ENCODE measurements at places on chromosomes 16 and 17.
A peak's percentile ranks its signal among the peaks of the same experiment; 100 is the strongest.

DNA sequence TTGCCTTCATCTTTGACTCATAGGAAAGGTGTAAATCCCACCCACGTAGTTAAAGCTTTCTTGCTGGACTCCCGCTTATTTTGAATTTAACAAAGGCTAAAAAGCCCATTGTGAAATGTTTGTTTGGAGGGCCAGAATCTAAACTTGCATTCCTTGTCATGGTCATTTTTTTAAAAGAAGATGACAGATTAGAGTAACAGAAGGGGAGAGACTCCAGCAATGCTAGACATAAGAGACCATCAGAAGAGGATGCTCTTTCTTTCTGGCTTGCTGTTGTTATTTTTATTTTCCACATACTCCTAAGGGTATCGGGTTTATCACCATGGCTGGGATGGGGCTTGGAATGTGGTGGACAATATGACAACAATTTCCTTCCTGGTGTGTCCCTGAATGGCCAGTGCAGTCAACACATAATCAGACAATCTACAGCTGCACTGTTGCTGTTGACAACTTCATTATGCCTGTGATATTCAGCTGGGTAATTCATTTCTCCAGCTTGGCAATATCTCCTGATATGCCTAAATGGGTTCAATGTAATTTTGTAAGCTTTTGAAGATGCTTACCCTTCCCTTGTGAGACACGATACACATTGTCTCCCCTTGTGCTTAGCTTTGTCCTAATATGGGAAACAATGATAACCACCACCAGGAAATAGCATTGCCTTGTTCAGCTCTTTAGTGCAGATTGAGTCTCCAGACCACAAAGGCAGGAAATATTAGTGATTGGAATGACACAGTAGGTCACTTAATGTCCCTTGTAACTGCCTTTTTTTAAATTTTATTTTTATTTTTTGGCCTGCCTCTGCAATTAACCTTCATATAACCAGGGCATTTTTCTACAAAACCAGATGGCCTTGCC lies 164.3 kb downstream of the ANKFN1 start:
- no peak for DNase-seq

DNA sequence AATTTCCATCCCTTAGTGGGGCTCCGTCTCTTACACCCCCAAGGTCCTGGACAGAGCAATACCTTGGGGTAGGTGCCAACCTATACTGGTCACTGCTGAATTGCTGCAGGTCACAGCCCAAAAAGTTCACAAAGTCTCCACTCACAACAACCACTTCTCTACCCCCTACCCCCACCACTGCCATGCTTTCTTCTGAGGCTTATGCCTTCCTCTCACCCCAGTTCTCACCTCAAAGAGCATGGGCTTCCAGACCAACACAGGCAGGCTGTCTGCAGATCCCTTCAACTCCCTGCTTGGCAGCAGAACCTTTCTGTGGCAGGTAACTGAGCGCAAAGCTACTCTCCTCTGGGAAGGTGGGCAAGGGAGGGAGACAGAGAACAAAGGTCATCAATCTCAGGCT lies 35.5 kb downstream of the C16orf78 start:
- DNase-seq: no peak

GRCh38 chr17:43528319-43528987 lies 17.7 kb downstream of the ETV4 start:
- DNase-seq: no peak

DNA sequence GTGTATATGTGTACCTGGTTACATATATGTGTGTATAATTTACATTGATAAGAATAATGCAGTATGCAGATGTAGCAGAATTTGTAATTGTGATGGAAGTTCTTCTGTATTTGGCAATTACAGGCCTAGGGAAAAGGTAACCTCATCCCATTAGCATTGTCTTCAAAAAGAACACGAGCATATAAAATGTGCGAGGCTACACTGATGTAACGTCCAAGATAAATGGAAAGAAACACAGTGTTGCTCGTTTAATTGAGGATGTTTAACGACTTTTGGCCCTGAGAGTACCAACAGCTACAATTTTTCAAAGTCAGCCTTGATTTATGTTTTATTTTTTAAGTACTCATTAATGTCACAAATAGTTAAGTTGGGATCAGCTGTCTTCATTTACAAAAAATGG lies 703.5 kb upstream of the RBFOX1 start:
- DNase-seq: no peak

GRCh38 chr17:2398655-2399571 lies 1.9 kb downstream of the MNT start:
- DNase-seq: no peak

GRCh38 chr16:79677799-79678530 lies 77.4 kb upstream of the MAF start:
- DNase-seq: no peak

DNA sequence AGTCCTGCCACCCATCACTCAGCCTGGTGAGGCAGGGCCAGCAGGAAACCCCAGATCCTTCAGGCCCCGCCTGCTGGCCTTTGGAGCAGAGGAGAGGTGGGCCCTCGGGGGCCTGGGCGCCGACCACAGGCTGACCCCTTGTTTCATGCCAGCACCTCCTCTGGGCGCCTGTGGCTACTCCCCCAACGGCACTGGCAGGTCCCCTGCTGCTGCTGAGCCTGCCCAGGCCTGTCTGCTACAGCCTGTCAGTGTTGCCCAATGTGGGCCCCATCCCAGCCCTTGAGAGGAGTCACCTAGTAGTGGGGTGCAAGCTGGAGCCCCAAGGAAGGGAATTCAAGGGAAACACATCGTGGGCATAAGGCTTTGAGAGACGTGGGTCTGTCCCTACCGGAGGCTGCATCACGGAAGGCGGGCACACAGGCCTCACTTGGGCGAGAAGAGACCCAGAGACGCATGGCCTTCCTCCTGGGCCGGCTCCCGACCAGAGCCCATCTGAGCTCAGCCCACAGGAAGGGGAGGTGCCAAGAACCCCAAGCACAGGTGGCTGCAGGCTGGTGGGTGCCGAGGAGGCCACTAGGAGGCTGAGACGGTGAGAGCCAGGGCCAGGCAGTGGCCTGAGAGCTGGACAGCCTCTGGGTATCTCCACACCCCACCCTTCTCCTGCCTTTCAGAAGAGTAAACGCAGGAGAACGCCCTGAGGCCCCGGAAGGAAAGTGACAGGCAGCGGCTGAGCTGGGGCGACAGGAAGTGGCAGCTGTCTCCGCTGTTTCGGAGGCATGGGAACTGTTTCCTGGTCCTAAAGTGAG lies 8.0 kb upstream of the FASN start:
- DNase-seq: peak; percentile 33

DNA sequence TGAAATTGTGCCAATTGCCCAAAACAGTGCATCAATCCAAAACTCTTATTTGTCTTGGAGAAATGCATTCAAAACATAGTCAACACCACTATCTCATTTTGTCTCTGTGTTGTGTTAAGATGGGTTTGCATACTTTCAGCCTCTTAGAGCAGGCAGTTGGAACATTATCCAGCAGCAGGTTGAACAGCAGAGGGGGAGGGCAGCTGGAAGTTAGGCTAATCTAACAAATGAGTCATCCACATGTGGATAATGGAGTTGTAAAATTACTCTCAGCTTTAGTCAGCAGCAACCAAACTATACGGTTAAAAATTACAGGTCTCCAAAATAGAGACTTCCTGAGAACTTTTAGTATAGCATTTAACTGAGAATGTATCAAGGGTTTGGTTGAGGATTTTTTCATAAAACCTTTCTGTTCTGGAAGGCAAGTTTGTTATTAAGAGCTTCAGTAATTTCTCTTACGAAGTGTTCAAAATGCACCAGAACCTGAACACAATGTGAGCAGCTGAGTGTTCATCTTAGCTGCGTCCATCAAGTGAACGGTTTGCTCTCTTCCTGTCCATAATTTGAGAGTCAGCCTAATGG lies 46.3 kb downstream of the PRKCA start:
- DNase-seq: no peak

DNA sequence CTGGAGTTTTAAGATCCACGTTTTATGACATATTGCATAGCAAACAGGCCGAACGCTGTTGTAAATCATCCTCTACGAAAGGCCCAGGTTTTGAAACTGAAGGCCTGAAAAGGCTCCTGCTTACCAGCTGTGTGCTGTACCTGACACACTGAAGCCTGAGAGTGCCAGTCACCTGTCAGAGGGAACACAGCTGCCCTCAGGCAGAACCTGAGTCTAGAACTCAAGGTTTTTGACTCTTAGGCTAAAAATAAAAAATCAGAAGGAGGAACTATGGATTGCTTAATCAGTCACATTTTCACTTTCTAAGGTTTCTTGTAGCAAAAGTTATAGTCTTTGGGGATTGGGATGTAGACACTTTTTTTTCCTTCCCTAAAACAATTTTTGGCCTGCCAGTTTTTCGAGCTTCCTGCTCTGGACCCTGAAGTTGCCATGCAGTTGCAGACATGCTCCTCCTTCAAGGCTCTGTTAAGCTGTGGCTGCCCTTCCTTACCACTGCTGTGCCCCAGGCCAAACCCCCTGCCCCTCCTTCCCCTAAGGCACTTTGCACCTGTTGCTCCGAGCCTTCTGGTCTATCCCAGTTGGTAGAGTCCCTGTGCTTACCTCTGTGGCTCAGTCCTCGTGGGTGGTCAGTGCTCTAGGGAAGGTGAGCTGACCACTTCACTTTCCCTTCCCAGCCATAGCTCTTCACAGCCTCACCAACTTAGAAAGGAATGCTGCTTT lies 56.6 kb downstream of the TENT4B start:
- DNase-seq: no peak

GRCh38 chr17:40374821-40375498 lies 10.4 kb upstream of the GJD3 start:
- DNase-seq: no peak

- DNase-seq: no peak
Observed at GRCh38 chr16:48834576-48834975, 224.6 kb upstream of the N4BP1 start.

GRCh38 chr16:56672761-56673536 lies 3.3 kb downstream of the MT1H start:
- DNase-seq: no peak

DNA sequence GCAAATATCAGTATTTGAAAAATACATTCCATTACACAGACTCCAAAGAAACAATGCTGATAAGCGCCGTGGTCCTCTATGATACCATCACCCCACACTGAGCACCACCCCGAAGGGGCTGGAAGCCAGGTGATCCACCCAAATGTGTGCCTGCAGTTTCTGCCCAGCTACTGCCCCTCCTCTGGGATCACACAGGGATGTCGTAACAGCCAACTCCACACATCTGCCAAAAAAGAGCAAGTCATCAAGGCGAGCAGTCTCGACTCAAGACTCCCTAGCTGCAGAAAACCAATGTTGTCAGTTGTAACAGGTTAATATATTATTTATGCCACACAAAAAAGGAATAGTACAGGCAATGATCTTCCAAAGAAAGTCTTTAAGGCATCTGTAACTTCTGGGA lies 21.0 kb downstream of the CYB5D2 start:
- no peak for DNase-seq

DNA sequence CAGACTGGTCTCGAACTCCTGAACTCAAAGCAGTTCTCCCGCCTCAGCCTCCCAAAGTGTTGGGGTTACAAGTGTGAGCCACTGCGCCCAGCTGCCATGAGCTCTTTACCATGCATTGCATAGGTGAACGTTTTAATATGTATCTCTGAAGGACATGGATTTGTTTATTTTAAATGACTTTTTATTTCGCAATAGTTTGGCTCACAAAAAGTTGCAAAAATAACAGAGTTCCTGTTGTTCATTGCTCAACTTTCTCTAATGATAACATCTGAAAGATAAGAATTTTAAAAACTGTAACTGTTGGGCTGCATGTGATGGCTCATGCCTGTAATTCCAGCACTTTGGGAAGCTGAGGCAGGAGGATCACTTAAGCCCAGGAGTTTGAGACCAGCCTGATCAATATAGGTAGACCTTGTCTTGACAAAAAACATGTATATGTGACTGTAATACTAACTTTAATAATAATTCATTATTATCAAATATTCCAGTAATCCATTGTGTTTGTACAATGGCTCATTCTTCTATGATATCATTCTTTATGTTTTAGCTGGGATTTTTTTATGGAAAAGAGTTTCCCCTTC lies 80.1 kb downstream of the ABCC1 start:
- no peak for DNase-seq

GRCh38 chr17:66431910-66432309 lies 129.5 kb downstream of the PRKCA start:
- no peak for DNase-seq

DNA sequence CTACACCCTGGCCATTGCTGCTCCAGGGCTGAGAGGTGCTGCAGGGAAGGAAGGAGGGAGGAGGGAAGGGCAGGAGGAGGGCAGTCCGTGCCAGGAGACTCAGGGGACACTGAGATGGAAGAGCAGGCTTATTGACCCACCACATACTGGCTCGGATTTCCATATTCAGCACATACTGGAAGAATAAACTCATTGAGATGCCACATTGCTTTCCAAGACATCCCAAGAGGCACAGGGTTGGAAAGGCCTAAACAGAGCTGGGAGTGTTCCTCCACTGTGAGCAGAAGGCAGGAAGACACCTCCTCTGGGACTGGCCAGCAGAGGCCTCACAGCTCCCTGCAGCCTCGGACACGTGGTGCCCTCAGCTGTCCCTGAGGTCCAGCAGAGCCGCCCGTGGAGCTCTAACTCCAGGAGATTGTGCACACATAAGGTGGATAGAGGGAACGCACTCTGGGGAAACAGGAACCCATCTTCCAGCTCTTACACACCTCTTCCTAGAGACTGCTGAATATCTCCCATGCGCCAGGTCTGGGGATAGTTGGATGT lies 17.4 kb downstream of the CCDC182 start:
- no peak for DNase-seq

DNA sequence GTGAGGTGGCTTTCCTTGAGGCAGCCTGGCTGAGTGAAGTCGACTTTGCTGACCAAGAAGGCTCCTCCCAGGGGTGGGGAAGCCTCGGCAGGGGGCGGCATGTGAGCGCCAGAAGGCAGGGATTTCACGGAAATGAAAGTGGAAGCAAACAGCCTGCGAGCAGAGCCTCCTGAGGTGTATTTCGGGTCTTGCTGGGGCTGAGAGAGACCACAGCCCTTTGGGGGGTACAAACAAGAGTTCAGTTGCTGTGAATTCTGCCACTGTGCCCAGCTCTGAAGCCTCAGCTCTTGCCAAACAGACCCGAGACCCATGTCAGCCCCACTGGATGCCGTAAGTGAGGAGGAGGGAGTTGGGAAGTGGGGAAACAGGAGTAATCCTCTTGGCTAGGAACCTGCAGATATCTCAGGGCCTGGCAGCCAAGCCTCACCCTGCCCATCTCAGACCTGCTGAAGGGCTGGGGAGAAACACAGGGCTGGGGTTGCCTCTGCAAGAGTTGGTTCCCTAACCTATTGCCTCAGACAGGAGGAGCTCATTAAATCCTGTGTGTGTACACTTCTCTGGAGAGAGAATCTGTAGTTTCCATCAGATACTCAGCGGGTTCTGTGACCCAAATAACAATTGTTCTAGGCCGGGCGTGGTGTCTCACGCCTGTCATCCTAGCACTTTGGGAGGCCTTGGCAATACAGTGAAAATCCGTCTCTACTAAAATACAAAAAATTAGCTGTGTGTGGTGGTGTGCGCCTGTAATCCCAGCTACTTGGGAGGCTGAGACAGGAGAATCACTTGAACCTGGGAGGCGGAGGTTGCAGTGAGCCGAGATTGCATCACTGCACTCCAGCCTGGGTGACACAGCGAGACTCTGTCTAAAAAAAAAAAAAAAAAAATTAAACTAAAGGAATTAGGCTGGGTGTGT lies at the start of gene IFI35:
Gene IFI35 (plus strand): TSS at position 146 of the 913 bp plus-strand sequence. CDS start 164 bp downstream, at position 310.
- peak; percentile 53 for DNase-seq

All from stimulated activated CD8-positive, alpha-beta memory T cell treated with anti-CD3 and anti-CD28 coated beads, Interleukin-4, amount 100 ng/mL, for 1 hour (primary cell).